ENCODE measurements at places on chromosomes 3 and 15.
A peak's percentile ranks its signal among the peaks of the same experiment; 100 is the strongest.

DNA sequence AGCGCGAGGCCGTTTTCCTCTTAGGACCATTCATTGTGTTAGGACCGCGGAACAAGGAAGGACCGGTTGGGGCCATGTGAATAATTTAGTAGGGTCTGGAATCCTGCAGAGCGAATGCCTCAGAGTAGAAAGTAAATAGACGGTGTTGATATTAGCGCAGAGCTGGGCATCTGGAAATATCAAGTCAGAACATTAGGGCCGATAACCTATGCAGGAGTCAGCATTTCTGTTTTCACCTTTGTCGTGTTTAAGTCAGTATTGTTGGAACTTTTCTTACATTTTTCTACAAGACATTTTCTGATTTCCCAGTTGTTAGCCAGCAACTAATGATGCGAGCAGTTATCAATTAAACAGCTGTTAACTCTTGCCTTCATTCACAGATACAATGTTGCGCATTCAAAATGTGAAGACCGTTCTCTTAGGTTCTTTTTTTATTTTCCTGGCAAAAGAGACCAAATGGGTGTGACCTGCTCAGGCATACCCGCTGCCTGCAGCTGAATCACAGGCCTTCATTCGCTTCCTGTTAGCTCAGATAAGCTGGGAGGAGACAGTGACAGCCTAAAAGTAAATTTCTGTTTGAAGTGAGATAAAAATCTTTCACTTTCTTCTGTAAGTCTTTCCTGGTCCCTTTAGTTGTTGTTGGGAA lies 966 bp upstream of the PKM start:
- no peak for DNase-seq

- no peak for DNase-seq
Observed at GRCh38 chr15:53498996-53499395, 260.5 kb downstream of the WDR72 start.

- peak; percentile 71 for DNase-seq
Observed at GRCh38 chr3:58353722-58354553, 21.2 kb downstream of the PXK start.

GRCh38 chr3:189789432-189789831 lies 158.2 kb downstream of the TP63 start:
- no peak for DNase-seq

GRCh38 chr3:185813205-185813604 lies 11.6 kb downstream of the IGF2BP2 start:
- no peak for DNase-seq

GRCh38 chr3:64917914-64918453 lies 230.2 kb upstream of the ADAMTS9 start:
- DNase-seq, result no peak

DNA sequence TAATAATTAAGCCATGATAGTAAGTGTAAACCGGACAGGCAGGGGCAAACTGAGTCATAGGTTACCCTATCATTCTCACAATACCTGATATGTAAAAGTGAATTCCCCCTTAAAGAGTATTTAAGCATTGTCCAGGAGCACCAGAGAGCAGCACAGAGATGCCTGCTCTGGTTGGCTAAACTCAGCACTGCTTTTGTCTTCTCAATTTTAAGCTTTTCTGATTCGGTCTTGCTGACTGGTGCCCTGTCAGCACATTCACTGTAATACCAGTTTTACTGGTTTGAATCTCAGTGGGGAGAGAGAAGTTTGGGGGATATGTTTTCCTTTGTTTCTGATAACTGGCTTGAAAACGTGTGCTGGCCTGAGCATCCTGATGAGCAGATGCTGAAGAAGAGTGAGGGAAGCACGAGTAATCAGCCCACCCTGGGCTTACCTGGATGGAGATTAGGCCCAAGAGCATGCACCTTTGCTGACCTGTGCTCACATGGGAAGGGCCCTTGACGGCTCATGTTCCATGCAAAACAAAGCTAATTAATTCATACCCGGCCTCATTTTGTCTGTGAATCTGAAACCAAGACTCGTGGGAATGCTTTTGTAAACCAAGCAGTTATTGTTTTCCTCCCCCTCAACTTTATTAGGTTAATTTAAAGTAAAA lies 208.5 kb upstream of the MRPL3 start:
- no peak for DNase-seq

- DNase-seq, result no peak
Observed at GRCh38 chr3:42096796-42097565, 5.8 kb downstream of the TRAK1 start.

- no peak for DNase-seq
Observed at GRCh38 chr3:150925751-150926201, 20.5 kb upstream of the MINDY4B start.

- no peak for DNase-seq
Observed at GRCh38 chr3:188949996-188950395, 221.8 kb upstream of the TPRG1 start.

DNA sequence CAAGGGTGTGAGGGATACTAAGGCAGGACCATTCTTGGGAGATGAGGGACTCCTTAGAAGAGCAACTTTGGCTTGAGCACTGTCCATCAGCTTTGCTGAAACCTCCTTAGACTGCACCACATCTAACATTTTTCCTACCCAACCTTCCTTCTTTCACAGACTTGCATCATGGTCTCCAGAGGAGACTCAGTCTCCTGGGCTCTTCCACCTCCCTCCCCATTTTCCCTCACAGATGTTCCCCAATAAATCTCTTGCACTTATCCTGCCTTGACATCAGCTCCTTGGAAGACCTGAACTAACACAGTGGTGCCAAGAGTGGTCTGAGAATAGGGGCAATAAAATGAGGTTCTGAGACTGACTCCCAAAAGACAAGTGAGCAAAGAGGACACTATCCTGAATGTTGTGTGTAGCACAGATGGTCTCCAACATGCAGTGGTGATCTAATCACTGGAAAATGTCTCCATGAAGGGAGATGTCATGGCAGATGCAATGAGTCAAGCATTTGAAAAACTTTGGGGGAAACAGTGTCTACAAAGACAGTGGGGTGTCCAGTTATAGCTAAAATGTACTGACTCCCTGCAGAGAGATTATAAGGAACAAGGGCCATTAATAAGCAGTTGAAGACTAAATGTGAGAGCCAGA lies 26.0 kb upstream of the BOC start:
- no peak for DNase-seq

GRCh38 chr3:171306631-171307030 lies 153.6 kb downstream of the TNIK start:
- DNase-seq, result no peak

- no peak for DNase-seq
Observed at GRCh38 chr15:69647142-69647513, 194.5 kb downstream of the RPLP1 start.

GRCh38 chr3:143775459-143775858 lies 72.8 kb downstream of the SLC9A9 start:
- DNase-seq, result peak; percentile 37

GRCh38 chr15:78507831-78508160 lies 419 bp downstream of the HYKK start:
- DNase-seq, result no peak

DNA sequence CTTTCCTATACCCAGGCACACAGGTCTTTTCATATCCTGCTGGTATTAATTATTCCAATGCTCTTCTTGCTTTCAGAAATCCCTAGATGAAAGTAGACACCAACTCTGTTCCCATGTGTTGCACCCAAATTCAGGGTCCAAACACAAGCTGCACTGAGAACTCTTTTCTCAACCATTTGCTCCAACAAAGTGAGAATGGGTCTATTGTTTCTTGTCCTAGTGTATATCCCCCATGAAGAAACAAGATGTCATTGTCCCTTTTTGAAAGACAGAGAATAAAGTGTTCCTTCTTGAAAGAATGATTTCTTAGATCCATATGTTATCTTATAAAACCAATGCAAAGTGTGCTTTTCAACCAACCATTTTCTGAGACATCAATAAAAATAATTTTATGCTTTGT lies 353.7 kb downstream of the CNTN6 start:
- DNase-seq, result no peak

DNA sequence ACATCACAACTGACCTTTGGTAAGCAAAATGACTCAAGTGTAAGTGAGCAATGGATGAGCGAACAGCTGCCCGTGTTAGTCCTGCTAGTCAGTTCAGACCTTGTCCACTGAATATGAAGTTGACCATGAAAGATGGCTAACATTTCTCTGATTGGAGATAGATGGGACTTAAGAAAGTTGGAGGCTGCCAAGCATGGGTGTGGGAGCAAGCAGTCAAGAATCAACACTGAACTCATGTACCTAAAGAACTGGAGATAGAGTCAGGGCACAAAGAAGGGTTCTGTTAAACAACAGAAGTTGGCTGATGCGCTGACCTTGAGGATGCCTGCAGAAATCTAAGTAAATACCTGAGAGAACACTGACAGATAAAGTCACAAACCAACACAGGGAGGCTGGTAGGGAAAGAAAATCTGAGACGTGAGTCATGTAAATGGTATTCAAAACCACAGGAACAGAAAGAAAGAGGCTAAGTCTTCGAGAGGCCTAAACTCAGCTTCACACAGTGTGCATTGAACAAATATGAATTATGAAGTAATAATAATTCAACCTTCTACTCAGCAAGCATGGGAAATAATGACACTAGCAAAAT lies 30.7 kb upstream of the ANPEP start:
- no peak for DNase-seq

GRCh38 chr15:53404930-53405493 lies 354.5 kb downstream of the WDR72 start:
- no peak for DNase-seq

GRCh38 chr3:108060331-108060730 lies 30.5 kb downstream of the CD47 start:
- DNase-seq, result no peak
